ENCODE measurements at places on chromosomes 5 and 9. TPM values are rescaled to one million over a fixed set of nuclear protein-coding genes. Genes with fewer than 3 reads are reported as not detected.

Gene TLN1
- 214 TPM for total RNA-seq

Gene ST8SIA4
- 0.26 TPM for total RNA-seq

Gene ADAMTSL1
- 27.9 TPM for total RNA-seq

Gene SLC4A9
- not detected for total RNA-seq

Gene FLT4
- total RNA-seq, result 0.17 TPM

Gene OBP2B
- total RNA-seq, result not detected

Gene TSSK1B
- 0.50 TPM for total RNA-seq

Gene KLF9
- total RNA-seq, result 27.6 TPM

Gene ECSCR
- not detected for total RNA-seq

Gene MAMDC2
- total RNA-seq, result 5.4 TPM

Gene SHLD3
- 4.4 TPM for total RNA-seq

Measured in fibroblast of lung (primary cell).